Gastrocnemius medialis (tissue), 4 donors: ENCODE measurements at places on chromosomes 5 and 9. TPM values are rescaled to one million over a fixed set of nuclear protein-coding genes. Genes with fewer than 3 reads are reported as not detected.

DNA sequence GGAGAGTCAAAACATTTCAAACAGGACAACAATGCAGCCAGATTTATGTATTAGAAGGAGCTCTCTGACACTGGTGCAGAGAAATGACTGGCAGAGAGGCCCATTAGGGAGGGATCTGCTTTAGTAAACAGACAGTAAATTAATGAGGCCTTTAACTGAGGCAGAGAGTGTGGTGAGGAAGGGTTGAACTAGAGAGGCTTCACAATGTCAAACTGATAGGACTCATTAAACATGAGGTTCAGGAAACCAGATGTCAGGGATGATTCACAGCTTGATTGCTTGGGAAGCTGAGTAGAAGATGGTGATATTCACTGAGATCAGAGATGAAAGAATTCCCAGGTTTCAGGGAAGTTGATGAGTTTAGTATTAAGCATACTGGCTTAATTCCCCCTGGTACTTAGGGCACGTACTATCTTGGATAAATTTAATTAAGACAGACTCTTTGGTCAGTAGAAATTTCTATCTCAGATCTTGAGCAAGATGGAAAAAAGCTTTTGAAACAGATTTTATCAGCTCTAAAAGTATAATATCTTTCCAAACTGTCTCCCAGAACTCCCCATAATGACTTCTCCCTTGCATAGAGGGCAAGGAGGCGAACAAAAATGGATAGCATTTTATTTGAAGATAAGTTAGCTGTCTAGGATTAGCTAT is 8.6 kb upstream of the MUSK start:
- no peaks in the 10 kb centered on the region for H3K27me3 ChIP-seq
- no peak overlapping the region for H3K4me3 ChIP-seq
- H3K36me3 ChIP-seq: no peaks in the 10 kb centered on the region

DNA sequence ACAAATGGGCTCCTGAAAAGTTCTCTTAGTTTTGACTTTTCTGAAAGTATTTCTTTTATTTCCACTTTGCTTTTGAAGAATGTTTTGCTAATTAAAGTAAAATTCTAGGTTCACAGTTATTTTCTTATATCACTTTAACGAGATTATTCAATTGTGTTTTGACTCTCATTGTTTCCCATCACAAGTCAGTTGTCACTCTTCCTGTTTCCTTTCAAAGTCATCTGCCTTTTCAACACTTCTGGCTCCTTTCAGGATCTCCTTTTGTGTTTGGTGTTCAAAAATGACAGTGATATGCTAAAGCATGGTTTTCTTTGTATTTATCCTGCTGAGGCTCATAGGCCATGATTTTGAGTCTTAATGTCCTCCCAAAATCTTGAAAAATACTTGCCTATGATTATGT is 235.4 kb upstream of the TAS2R1 start:
- H3K27me3 ChIP-seq: no peaks in the 10 kb centered on the region
- H3K4me1 ChIP-seq: no peaks in the 10 kb centered on the region
- no peak overlapping the region for H3K4me3 ChIP-seq
- DNase-seq: no peak

GCNT1 gene
- 5.0 TPM for total RNA-seq

ANKRD34B gene
- total RNA-seq: not detected

SLC27A6 gene
- not detected for total RNA-seq

GRCh38 chr5:38755181-38755580 is 90.6 kb upstream of the OSMR start:
- no peak overlapping the region for H3K4me3 ChIP-seq
- no peaks in the 10 kb centered on the region for H3K36me3 ChIP-seq

NIM1K gene
- total RNA-seq: not detected
